ENCODE measurements at places on chromosomes 12 and 14.

GRCh38 chr14:47917344-47917954, 242.0 kb upstream of the MDGA2 start:
- H3K4me1 ChIP-seq: peaks cover 4% of the 10 kb centered on the region
- no peaks in the 10 kb centered on the region for H3K27me3 ChIP-seq
- no peak overlapping the region for H3K27ac ChIP-seq

DNA sequence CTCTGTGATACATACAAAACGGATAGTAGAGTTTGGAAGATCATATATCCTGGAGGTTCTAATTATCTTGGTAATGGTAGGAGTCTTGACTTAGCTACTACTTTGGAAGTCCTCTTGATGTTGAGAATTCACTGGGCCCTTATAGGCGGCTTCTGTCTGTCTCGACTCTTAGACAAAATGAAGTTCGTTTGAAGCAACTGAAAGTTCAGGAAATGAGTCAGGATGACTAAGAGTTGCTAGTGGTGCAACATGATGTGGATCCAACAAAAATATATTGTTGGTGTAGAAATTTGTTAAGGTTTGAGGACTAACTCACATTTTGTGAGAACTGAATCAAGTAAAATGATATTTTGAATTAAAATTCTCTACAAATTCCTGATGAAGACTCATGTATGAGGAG, 272.7 kb downstream of the AEBP2 start:
- H3K27me3 ChIP-seq: no peaks in the 10 kb centered on the region
- DNase-seq: no peak
- H3K4me1 ChIP-seq: no peaks in the 10 kb centered on the region
- no peak overlapping the region for H3K4me3 ChIP-seq
- H3K36me3 ChIP-seq: no peaks in the 10 kb centered on the region

- H3K27me3 ChIP-seq: no peaks in the 10 kb centered on the region
- no peak for DNase-seq
- no peak overlapping the region for H3K4me3 ChIP-seq
- H3K4me1 ChIP-seq: no peaks in the 10 kb centered on the region
Measured at GRCh38 chr14:89912221-89912620, 42.3 kb downstream of the EFCAB11 start.

GRCh38 chr12:124542021-124542949, 25.1 kb downstream of the NCOR2 start:
- H3K36me3 ChIP-seq: peaks cover 5% of the 10 kb centered on the region
- no peak for DNase-seq
- peaks cover 83% of the 10 kb centered on the region for H3K4me1 ChIP-seq
- H3K4me3 ChIP-seq: no peak overlapping the region

DNA sequence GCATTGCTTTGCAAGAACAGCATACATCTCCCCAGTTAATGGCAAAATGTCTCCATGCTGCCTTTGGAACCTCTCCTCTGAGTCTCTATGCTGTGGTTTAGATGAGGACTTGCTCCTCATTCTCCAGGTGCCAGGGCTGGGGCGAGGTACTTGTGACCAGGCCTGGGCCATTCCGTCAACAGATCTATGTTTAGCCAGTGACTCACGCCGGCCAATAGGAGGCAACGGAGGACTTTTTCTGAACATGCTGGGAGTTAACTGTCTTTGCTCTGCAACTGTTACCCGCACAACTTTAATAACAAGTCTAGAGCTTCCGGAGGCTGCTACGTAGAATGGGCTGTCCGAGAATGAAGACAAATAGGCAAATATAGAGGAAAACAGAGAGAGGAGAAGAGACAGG, 214.2 kb downstream of the GLT1D1 start:
- H3K27me3 ChIP-seq: peaks cover 12% of the 10 kb centered on the region
- H3K4me3 ChIP-seq: no peak overlapping the region
- H3K4me1 ChIP-seq: no peaks in the 10 kb centered on the region
- DNase-seq: no peak

DNA sequence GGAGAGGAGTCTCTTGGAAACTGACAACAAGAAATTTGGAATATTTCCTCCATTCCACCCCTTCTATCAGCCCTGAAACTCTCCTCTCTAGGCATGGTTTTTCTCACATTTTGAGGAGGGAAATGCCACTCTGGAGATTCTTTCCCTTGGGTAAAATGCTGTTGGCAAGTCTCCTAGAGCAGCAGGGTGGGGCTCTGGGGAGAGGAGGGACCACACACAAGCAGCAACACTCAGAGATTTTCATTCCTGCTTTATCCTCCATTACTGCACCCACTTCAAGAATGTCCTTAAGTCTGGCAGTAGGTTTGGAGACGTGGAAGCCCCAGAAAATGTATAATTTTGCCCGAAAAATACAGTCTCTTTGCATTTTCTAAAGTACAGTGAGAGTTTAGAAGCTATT, 130.8 kb upstream of the FLRT2 start:
- H3K36me3 ChIP-seq: no peaks in the 10 kb centered on the region
- H3K4me1 ChIP-seq: no peaks in the 10 kb centered on the region
- H3K4me3 ChIP-seq: no peak overlapping the region
- no peak overlapping the region for H3K27ac ChIP-seq

DNA sequence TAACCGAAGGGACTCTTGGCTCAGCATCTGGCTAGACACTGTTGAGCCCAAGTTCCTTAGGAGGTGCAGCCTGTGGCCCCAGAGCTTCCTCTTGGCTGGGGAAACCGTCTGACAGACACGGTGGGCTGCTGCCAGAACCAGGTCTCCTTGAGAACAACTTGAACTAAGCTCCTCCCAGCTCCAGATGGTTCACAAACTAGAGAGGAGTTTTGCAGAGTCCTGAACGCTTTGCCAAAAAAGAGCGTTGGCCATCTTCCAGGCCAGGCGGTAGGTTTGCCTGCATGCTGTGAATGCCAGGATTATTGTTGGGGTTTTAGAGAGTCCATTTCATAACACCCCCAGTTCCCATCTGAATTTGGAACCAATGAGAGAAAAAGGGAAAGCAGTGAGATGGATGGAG, 399.8 kb downstream of the RGS6 start:
- no peaks in the 10 kb centered on the region for H3K36me3 ChIP-seq
- H3K4me3 ChIP-seq: no peak overlapping the region
- H3K27me3 ChIP-seq: peaks cover 35% of the 10 kb centered on the region
- DNase-seq: no peak
- H3K27ac ChIP-seq: no peak overlapping the region
- H3K4me1 ChIP-seq: no peaks in the 10 kb centered on the region

- no peaks in the 10 kb centered on the region for H3K4me1 ChIP-seq
- DNase-seq: no peak
- no peak overlapping the region for H3K27ac ChIP-seq
- no peak overlapping the region for H3K4me3 ChIP-seq
Measured at GRCh38 chr14:32571551-32571950, 242.5 kb downstream of the AKAP6 start.

DNA sequence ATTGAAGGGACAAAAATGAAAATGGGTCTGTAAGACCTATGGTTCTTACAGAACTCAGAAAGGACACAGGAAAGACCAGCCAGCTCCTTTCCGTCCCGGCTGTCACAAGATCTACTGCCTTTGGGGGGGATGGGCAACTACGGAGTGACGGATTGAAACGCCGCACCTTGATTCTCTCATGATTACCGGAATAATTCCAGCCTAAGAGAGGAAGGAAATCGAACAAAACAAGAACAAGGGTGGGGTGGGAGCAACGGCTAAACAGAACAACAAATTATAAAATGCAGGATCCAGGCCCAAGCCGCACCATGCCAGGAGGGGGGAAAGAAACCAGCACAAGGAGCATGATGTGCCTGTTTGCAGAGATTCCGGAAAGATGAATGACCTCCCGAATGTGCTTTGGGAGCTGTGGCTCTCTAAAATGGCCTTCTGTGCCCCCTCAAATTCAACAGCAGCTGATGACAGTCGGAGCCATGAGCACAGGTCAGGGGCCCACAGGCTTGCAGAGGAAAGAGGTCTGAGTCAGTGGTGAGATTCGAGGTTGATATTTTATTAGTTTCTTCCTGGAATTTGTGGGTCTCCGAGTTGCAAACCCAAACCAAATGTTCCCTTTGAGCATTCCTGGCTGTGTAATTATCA, 72.1 kb downstream of the SPRING1 start:
- H3K27me3 ChIP-seq: peaks cover 18% of the 10 kb centered on the region
- H3K36me3 ChIP-seq: no peaks in the 10 kb centered on the region
- H3K27ac ChIP-seq: no peak overlapping the region
- DNase-seq: no peak

DNA sequence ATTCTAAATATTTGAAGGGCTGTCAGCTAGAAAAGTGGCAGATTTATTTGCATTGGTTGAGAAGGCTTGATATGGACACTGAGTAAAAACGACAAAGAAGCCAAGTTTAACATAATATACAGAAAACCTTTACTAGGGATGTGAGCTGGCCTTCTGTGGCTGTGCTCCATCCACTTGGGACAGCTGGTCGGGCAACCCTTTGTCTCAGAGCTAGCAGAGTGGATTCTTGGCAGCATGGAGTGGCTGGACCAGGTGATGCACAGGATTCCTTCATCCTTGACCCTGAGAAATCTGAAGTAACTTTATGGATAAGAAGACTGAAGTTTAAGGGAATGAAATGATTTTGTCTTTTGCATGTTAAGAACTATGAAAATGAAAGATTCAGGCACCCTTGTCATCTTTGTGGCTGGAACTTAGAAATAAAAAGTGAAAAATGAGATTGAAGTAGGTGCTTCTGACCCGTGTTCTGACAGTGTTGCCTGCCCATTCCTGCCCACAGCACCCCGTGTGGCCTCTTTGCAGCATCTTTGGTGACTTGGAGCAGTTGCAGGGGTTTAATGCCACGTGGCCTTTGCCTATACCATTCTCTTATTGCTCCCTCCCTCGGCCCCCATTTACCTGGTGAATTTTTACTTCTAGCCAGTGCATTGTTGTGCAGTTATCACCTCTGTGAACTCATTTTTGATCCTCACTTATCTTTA, 32.6 kb downstream of the PELI2 start:
- H3K36me3 ChIP-seq: peaks cover 3% of the 10 kb centered on the region
- H3K27ac ChIP-seq: no peak overlapping the region
- peaks cover 46% of the 10 kb centered on the region for H3K4me1 ChIP-seq
- DNase-seq: no peak
- H3K27me3 ChIP-seq: no peaks in the 10 kb centered on the region
